NCI-H69 (cell line): ENCODE measurements at places on chromosomes 12 and 14.

DNA sequence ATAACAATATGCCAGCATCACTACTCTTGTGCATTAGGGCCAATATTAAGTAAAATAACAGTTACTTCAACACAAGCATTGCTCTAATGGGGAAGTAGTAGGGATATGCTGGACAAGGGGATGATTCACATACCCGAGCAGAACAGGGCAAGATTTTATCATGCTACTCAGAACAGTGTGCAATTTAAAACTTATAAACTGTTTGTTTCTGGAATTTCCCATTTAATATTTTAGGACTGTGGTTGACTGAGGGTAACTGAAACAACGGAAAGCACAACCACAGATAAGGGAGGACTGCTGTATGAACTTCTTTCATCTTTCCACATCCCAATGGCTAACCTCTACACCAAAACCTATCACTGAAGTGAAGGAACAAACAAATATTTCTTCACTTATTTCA is 36.8 kb downstream of the SARNP start:
- DNase-seq, result no peak

GRCh38 chr12:64785838-64786237 is 26.6 kb upstream of the GNS start:
- no peak for DNase-seq

DNA sequence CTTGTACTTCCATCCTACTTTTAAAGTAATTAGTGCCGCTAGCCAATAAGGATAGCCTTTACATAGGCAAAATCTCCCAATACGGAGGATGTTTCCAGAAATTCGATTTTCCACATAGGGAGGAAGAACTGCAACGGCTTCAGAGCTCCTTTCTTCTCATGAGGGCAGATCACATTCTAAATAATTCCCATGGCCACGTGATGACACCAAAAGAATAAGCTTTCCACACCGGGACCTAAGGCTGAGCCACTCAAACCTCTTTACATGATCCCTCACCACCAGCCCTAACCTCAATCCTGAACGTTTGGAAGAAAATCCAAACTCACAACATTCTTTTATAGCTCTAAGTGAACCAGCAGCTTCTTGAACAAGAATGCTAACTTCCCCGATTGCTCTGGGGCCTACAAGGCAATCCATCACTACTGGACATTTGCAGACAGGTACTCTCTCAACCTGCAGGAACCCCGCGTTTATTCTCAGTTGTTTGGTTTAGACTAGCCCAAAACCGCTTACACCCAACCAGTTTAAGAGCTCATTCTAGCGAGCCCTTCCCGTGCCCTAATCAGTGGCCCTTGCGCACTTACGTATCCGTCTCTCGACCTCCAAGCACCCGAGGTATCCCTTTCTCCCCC is 884 bp downstream of the CAPRIN2 start:
- peak; percentile 98 for DNase-seq

GRCh38 chr12:7351177-7351576 is 47.3 kb downstream of the ACSM4 start:
- DNase-seq, result no peak

DNA sequence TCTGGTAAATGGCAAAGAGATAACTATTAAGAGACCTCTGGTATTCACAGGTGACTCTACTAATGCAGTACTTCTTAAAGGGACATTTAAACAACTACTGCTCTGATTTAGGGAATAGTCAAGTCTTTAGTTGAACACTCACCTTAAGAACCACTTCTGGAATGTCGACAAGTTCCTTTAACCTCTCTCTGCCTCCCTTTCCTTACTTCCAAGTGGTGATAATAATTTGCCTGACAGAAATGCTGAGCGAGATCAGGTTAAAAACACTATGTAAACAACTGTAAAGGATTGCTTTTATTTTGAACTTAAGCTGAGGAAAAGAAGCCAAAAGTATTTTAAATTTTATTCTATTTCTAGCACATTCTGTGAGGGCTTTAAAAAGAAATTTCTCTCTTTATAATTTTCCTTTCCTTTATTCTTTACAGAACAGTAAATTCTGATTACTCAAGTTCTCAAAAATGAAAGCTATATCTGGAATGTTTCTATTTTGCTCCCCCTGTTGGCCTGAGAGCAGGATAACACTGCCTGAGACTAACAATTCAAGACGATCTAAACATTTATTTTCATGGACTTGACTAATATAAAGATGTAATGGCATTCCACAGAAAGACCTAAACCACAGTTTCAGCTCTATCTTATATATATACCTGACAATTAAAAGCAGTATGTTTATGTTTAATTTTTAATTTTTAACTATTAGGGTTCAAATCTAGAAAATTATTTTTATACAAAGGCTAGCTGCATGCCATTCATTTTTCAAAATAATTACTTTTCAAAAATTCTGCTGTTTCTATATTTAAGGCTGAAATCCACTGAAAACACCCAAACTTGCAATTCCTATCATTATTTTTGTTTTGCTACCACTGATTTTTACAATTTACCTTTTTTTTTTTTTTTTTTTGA is 29.2 kb downstream of the ZCCHC8 start:
- peak; percentile 71 for DNase-seq

- DNase-seq, result no peak
Measured at GRCh38 chr14:57417228-57417627, 26.8 kb downstream of the NAA30 start.

DNA sequence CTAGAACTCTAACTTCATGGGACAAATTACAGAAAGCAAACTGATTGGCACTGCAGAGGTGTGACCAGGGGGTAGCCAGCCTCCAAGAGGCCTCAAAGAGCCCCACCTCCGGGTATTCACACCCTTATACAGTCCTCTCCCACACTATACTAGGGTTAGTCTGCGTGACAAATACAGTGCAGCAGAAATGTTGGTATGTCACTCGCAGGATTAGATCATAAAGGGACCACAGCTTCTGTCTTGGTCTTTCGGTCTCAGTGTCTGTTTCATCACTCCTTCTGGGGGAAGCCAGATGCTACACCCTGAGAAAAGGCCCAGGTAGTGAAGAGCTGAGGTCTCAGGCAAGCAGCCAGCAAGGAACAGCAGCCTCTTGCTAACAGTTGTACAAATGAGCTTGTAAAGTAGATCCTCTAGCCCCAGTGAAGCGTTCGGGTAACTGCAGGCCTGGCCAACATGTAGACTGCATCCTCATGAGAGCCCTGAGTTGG is 68.9 kb upstream of the SAV1 start:
- DNase-seq, result no peak

DNA sequence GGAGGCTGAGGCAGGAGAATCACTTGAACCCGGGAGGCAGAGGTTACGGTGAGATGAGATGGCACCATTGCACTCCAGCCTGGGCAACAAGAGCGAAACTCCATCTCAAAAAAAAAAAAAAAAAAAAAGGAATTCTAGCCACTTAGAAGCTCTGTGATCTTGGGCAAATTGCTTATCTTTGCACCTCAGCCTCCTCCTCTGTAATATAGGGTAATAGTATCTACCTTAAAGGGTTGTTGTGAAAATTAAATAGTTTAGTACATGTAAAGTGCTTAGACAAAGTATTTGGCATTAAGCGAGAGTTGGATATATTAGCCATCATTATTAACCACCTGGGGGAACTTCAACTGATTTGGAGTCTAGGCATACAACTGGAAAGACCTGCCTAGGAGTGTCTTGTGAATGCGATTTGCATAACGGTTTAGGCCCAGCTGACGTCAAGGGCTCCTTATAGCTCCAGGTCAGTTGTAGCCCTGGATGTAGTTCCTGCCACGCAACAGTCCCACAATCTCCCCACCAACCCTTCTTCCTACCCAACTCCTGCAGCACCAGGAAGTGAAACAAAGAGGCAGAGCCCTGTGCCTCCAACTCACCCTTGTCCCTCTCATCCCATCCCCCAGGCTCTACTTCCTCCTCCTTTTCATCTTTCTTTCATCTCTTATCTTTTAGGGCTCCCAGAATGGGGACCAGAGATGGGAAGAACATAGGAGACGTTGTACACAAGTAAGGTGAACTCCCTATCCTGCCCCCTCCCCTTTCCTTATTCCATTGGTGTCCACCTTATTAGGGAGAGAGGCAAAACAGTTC is 2.1 kb upstream of the IL23A start:
- DNase-seq, result no peak

DNA sequence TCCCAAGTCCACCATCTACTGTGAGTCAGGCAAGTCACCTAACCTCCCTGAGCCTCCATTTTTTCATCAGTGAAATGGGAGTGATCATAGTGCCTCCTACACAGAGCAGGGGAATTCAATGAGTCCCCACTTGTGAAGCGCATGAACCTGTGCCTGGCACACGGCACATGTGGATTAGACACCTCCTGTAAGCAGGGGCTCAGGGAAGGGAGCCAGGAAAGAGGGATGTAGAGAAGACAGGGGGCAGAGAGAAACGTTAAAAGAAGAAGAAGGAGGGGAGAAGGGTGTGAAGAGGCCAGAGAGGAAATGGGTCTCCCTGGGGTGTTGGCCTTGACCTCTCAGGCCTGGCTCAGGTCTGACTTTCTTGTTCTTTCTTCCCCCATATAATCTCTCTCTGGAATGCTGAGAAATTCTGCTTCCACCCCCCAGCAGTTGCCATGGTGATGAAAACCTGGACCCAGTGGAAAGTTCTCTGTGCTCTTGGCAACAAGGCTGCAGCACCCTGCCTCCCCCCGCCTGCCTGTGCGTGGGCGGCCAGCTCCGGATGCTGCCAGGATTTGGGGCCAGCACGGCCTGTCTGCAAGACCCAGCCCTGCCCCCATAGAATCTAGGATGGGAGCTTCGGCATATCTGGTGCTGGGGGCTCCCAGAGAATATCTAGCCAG is 94.5 kb downstream of the CALM1 start:
- no peak for DNase-seq

DNA sequence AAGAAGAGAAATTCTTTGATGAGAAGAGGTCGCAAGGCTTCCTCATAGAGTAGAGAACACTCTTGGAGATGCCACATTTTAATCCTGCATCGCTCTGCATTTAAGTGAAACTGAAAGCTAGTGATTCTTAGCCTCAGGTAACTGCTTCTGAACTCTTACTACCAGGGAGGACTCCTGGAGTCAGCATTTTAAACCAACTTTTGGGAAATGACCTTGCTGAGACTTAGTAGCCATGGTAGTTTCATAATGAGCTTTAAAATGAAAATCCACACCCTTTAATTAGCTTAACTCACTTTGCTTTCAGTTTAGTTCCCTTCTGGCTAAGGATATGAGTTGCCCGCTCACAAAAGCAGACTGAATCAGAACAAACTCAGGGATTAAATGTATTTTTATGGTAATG is 80.3 kb downstream of the SYNE2 start:
- peak; percentile 67 for DNase-seq

- peak; percentile 100 for DNase-seq
Measured at GRCh38 chr12:63420206-63420644, 248.1 kb downstream of the DPY19L2 start.

DNA sequence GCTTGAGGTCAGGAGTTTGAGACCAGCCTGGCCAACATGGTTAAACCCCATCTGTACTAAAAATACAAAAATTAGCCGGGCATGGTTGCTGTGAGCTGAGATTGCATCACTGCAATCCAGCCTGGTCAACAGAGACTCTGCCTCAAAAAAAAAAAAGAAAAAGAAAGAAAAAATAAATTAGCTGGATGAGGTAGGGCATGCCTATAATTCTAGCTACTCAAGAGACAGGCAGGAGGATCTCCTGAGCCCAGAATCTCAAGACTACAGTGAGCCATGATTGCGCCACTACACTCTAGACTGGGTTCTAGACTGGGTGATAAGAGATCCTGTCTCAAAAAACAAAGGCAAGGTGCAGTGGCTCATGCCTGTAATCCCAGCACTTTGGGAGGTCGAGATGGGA is 16.9 kb downstream of the PPP4R3A start:
- no peak for DNase-seq

DNA sequence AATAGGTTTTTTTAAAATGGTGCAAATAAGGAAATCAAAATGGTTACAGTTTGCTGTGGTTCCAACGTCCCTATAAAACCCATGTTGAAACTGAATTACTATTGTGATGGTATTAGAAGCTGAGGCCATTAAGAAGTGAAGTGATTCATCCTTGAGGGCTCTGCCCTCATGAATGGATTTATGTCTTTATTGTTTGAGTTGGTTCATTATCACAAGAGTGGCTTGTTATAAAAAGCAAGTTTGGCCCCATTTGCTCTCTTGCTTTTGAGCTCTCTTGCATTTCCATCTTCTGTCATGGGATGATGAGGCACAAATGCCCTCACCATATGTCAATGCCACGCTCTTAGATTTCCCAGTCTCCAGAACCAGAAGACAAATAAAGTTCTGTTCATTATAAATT is 62.3 kb downstream of the PRKD1 start:
- DNase-seq, result peak; percentile 93

GRCh38 chr12:48351022-48351708 is 446 bp upstream of the ZNF641 start:
- DNase-seq, result peak; percentile 90

DNA sequence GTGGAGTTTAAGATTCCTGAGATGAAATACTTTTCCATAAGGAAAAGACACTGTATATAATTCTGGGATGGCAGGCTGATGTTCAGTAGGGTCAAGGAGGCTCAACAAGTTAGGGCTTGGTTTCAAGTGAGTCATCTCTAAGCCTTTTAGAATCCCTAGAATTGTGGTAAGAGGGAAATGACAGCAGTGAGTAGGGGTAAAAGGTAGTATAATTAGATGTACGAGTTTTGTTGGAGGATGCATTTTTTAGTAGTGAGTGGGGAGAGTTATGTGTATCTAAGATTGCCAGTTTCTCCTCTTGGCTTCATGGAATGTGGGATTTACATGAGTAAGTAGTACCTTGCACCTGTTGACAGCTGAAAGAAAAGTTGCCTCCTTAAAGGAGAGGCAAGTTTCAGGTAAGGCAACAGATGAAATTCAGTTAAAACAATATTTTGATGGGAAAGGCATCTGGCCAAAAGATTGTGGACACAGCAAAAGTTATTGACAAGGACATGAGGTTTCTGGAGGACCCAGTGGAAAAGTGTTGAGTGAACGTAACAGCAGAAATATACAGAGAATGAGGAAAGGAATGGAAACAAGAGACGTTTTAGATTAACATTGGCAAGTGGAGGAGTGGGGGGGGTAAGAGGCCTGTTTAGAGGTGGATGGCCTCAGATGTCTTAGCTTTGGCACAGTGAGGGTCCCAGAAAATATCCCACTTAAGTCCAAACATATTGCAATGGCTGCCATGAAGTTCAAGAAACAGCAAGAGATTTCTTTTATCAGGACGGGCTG is 21.8 kb downstream of the LMO3 start:
- DNase-seq, result no peak

DNA sequence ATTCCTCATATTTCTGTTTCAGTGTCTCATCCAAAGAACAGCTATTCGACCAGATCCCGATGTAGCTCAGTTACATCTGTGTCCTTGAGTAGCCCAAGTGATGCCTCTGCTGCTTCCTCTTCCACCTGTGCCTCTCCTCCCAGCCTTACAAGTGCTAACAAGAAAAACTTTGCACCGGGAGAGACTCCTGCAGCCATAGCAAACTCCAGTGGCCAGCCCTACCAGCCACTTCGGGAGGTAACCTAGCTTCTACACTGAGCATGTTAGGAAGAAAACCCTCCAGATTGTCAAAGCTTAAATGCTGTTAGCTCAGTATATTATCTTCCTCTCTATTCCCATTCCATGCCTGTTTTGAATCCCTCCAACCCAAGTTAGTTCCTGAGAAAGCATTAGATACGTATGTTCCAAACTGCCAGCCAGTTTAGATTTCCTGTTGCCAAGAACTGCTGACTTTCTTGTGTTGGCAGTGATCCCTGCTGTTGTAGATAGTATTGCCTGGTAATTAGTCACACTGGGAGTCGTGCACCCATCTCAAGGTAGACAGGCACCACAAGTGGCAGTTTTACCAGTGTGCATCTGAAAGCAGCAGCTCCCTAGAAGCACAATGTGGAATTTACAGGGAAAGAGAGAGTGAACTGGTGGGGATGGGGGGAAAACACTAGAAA is 14.0 kb upstream of the KCNH3 start:
- peak; percentile 87 for DNase-seq

- DNase-seq, result peak; percentile 2
Measured at GRCh38 chr12:26317942-26318575, 122.7 kb downstream of the SSPN start.
